ENCODE measurements at places on chromosomes 12 and 14. TPM values are rescaled to one million over a fixed set of nuclear protein-coding genes. Genes with fewer than 3 reads are reported as not detected.

GPR65 gene
- polyA plus RNA-seq: 12.1 TPM

SLC4A8 gene
- polyA plus RNA-seq: 0.53 TPM

RASSF8 gene
- polyA plus RNA-seq: not detected

KTN1 gene
- 55.3 TPM for polyA plus RNA-seq

DUSP6 gene
- polyA plus RNA-seq: 7.7 TPM

CAPZA3 gene
- polyA plus RNA-seq: not detected

ASCL1 gene
- not detected for polyA plus RNA-seq

PIANP gene
- polyA plus RNA-seq: not detected

KRT73 gene
- not detected for polyA plus RNA-seq

CCDC197 gene
- not detected for polyA plus RNA-seq

GPRC5A gene
- polyA plus RNA-seq: not detected

PRH1 gene
- 15.1 TPM for polyA plus RNA-seq

SMCO2 gene
- not detected for polyA plus RNA-seq

IL22 gene
- polyA plus RNA-seq: not detected

ACACB gene
- 2.4 TPM for polyA plus RNA-seq
